ENCODE measurements at places on chromosomes 4 and X.
A peak's percentile ranks its signal among the peaks of the same experiment; 100 is the strongest.

GRCh38 chr4:55159851-55160250 lies 34.5 kb upstream of the KDR start:
- no peak for DNase-seq

GRCh38 chr4:105741548-105741947 lies 33.0 kb downstream of the GSTCD start:
- no peak for DNase-seq

DNA sequence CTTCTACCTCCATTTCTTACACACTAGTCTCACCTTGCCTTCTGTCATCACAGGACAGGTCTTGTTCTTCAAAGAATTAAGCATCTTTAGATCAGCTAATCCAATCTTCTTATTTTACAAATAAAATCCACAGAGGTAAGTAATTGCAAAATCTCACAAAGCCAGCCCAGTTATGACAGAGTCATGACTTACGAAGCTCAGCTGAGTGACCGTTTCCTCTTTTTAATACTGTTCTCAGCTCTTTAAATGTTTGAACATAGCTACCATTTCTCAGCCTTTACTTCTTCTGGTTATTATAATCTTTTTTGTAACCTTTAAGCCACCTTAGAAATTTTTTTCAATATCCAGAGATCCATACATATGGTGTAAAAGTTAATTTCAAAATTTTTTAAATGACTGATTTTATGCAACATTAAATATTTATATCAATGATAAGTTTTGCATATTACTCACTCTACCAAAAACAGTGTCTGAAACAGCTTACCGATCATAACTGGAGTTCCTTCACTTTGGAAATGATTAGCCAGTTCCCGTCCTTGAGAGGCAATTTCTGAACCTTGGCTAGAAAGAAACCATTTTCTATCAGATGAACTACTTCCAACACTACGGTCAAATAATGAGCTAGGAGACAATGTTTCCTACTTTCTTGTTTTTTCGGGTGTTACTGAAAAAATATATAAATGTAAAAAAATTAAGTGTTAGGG lies 8.8 kb downstream of the ANKRD37 start:
- DNase-seq = no peak

- no peak for DNase-seq
These were observed 69.3 kb upstream of the UGT2B7 start for GRCh38 chr4:69026974-69027373.

DNA sequence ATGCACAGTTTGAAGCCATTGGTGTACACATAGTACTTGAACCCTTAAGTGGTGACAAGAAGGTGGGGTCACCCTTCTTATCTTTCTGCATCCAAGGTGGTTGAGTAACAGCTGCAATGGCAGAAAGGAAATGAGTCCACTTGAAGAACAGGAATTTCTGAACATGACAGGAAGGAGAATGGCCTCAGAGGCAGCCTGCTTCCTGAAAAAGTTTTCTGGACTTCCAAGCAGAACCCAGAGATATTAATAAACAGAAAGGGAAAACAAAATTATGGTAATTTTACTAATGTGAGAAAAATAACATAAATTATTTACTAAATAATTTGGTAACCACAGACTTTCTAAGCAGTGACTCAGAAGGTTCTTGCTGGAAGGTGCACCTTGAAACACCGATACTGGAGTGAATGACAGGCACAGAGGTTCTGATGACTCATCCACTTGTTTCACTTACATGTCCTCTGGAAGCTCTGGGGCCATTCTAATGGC lies 119.9 kb upstream of the HS3ST1 start:
- peak; percentile 44 for DNase-seq

GRCh38 chrX:27966492-27966891 lies 14.8 kb downstream of the DCAF8L1 start:
- no peak for DNase-seq

DNA sequence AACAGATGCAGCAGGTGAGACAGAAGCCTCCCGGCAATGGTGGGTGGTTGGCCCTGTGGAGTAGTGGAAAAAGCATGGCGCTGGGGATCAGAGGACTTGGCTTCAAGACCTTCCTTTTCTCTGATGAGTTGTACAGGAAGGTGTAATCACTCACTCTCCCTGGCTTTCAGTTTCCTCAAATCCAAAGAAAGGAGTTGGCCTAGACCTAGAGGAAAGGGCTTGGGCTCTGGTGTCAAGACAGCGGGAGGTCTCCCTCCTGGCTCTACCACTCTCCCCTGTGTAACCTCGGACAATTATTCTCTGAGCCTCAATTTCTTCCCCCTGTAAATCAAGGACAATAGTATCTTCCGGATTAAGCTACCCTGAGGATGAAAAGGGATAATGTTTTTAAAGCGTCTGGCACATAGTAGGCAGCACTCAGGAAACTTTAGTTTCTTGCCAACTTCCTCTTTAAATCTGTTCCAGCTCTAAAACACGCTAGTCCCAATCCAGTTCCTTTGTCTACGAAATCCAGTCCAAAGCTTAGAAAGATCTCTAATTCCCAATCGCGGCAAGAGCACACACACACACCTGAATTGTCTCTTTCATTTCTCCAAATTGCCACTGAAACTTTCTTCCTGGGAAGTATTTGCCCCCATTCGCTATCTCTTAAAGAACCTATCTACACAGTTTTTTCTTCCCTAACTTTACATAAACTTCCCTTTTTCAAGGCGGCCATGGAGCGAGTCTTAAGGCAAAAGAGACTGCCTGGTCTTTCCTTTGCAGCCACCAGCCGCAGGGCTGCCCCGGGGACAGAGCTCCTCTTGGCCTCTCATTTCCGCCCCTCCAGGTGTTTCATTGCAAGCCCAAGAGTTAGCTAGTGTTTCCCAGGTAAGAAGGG lies 29.9 kb upstream of the GPC4 start:
- DNase-seq = no peak

- no peak for DNase-seq
These were observed 241.2 kb downstream of the BCOR start for GRCh38 chrX:39856472-39857121.

DNA sequence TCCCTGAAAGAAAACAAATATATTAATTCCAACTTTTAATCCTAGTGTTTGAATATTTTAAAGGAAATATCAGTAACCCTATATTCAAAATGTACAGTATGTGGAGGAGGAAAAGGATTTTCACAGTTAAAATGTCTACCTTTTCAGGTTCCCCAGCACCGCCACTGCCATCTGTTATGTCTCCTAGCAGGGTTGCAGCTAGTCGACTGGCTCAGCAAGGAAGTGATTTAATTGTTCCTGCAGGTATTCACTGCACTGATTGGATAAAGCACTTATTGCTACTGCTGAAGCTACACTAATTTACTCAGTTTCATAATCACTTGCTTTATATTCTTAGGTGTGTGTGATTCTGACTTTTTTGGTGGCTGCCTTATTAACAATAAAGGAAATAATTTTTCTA lies 65.5 kb upstream of the FHDC1 start:
- DNase-seq = no peak

GRCh38 chr4:132003593-132003992 lies 1145.5 kb upstream of the PCDH10 start:
- DNase-seq = no peak

GRCh38 chr4:20408611-20409010 lies 156.9 kb downstream of the SLIT2 start:
- no peak for DNase-seq

DNA sequence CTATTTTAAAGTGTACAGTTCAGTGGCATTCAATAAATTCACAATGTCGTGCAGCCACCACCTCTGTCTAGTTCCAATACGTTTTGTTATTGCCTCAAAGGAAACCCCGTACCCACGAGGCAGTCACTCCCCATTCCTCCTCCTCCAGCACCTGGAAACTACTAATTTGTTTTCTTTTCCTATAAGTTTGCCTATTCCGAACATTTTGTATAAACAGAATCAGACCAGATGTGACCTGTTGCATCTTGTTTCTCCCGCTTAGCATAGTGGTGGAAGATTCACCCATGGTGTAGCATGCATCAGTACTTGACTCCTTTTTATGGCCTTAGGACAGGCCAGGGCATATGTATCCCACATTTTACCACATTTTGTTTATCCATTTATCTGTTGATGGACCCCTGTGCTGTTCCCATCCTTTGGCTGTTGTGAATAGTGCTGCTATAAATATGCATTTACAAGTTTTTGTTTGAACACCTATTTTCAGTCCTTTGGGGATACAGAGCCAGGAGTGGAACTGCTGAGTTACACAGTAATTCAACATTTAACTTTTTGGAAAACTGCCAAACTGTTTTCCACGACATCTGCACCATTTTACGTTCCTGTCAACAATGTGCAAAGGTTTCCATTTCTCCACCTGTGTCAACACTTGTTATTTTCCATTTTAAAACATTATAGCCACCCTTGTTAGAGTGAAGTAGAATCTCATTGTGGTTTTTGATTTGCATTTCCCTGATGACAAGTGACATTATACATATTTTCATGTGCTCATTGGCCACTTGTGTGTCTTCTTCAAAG lies 57.8 kb upstream of the STX18 start:
- no peak for DNase-seq

DNA sequence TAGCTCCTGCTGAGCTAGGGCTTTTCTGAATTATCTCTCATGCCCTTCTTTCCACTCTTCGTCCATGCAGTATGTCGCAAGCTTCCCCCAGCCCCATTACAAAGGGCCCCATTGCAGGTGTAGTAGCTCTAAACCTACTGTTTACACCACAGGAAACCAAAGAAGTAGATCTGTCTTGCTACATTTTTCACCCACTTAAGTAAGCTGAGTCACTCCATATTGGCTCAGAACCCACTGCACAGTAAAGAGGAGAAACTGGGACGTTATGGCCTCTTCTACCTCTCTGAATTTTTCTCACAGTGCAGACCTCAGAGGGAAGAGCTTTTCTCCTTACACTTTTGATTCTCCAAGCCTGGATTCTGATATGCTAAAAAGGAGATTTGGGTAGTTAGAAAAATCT lies 200.2 kb downstream of the SMARCA1 start:
- DNase-seq = no peak

DNA sequence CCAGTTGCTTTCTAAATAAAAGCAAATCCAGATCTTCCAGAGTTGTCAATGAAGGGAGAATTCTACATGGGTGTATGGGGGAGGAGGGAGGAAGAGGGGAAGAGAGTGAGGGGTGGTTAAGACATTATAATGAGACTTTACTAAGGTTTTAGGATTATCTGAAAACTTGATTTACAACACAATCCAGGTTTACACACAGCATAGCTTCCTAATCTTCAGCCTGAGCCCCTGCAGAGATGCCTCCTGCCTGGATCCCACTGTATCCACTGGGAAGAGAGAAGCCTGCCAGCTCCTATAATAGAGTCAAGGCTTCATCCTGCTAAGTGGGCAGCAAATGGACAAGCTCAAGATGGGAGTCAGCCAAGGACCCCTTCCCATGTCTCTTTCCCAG lies 85.6 kb upstream of the KIT start:
- no peak for DNase-seq

- no peak for DNase-seq
These were observed 88.2 kb upstream of the PPARGC1A start for GRCh38 chr4:23978002-23978401.

DNA sequence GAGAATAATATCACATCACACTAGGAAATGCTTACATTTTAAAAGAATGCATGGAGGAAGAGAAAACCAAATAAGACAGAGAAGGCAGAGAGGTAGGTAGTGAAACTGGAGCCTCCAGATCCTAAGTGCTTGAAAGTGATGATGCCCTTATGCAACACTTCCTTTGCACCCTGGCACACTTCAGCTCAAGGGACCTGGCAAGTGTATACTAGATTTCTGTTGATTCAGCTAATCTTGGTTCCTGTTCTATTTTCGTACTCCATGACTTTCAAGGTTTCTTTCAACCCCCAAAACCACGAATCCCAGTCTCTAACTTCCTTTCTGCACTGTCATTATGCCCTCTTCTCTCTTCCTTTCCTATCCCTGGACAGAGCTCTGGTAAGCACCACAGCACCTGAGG lies 36.9 kb upstream of the SH3KBP1 start:
- DNase-seq = no peak
